ENCODE measurements at places on chromosomes 2 and 18.

- H3K4me3 ChIP-seq, result no peak overlapping the region
- H3K36me3 ChIP-seq, result peaks cover 10% of the 10 kb centered on the region
- peaks cover 10% of the 10 kb centered on the region for H3K4me1 ChIP-seq
These were observed 79.5 kb downstream of the POLR1A start for GRCh38 chr2:86025976-86026743.

DNA sequence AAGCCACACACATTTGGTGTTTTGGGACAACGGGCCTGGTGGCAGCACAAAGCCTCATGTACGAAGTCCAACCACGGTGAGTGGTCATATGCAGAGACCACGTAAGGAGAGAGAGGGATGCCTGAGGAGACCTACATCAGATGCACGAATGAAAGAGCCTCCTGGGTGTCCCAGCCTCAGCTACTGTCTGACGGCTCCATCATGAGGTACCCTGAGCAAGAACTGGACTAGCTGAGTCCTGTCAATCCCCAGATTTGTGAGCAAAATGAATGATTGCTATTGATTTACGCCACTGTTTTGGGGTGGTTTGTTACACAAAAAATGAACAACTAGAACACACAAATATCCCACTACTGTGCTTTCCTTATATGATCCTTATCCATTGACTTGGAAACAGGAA lies 275.7 kb upstream of the KYNU start:
- H3K36me3 ChIP-seq, result no peaks in the 10 kb centered on the region
- no peak overlapping the region for H3K4me3 ChIP-seq
- no peaks in the 10 kb centered on the region for H3K4me1 ChIP-seq
- H3K27ac ChIP-seq, result no peak overlapping the region

GRCh38 chr18:45900623-45901022 lies 66.5 kb downstream of the EPG5 start:
- H3K36me3 ChIP-seq, result peaks cover 24% of the 10 kb centered on the region
- H3K4me1 ChIP-seq, result no peaks in the 10 kb centered on the region
- no peak overlapping the region for H3K4me3 ChIP-seq
- H3K27ac ChIP-seq, result no peak overlapping the region

DNA sequence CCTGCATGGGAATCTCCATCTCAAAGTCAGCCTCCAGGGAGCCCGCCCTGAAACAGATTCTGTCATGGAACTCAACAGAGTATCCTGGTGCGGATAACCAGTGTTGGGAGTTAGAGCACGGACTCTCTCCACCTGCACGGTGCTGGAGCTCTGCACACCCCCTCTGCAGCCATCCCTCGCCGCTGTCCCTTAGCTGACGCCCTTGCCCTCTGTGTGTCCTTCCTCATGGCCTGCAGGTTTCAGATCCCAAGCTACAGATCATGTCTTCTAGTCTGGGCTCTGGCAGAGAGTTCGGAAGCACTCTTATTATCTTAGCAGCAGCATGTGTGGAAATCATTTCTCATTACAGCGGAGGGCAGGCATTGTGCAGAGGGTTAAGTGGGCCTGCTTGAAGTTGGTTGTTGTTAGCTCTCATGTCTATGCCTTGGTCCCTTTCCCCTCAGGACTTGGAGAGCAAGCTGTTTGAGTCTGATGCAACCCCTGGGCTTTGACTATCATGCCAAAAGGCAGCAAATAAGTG lies 26.0 kb downstream of the TMEM127 start:
- H3K36me3 ChIP-seq, result no peaks in the 10 kb centered on the region
- peak overlapping the region; percentile 88 for H3K27ac ChIP-seq
- no peaks in the 10 kb centered on the region for H3K27me3 ChIP-seq
- H3K4me1 ChIP-seq, result peaks cover 24% of the 10 kb centered on the region

- H3K36me3 ChIP-seq, result peaks cover 9% of the 10 kb centered on the region
- H3K4me3 ChIP-seq, result no peak overlapping the region
- no peaks in the 10 kb centered on the region for H3K4me1 ChIP-seq
- no peak for DNase-seq
These were observed 638.0 kb upstream of the ZEB2 start for GRCh38 chr2:145157741-145158591.

GRCh38 chr2:111116843-111117597 lies 3.7 kb upstream of the BCL2L11 start:
- H3K36me3 ChIP-seq, result no peaks in the 10 kb centered on the region
- peaks cover 47% of the 10 kb centered on the region for H3K4me1 ChIP-seq
- H3K27ac ChIP-seq, result peak overlapping the region; percentile 62
- H3K27me3 ChIP-seq, result peaks cover 40% of the 10 kb centered on the region
- peak overlapping the region; percentile 93 for H3K4me3 ChIP-seq

- H3K27me3 ChIP-seq, result no peaks in the 10 kb centered on the region
- H3K4me1 ChIP-seq, result peaks cover 36% of the 10 kb centered on the region
- peak overlapping the region; percentile 66 for H3K4me3 ChIP-seq
- no peak overlapping the region for H3K27ac ChIP-seq
These were observed 3.2 kb downstream of the UBXN4 start for GRCh38 chr2:135744760-135745314.

DNA sequence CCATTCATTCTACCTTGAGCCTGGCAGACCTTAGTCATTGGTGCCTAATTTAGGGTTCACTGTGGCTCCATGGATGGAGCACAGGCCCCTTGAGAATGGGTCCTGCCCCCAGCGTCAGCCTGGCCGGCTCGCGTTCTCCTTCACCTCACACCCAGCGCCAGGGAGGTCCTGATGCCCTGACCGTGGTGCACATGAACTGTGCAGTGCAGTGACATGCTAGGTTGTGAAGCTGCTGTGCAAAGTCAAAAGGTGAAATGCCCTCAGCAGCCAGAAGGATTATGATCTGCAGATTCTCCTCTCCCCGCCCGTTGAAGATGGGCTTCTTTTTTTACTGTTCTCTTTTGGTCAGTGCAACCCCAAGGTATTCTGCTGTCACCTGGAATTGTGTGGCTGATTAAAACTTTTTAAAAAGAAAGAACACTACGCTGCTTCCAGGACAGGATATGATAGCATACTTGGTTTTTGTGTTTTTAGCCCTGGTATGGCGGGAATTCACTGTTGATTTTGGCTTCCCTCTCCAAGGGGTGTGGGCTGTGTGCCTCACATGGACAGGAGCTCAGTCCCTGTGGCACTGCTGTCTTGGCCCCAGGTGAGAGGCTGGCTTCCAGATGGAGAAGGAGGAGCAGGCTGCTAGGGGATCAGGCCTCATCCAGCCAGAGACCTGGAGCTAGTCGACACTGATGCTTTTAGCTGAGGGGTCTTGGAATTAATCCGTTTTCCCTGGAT lies 49.4 kb upstream of the MCFD2 start:
- H3K4me1 ChIP-seq, result peaks cover 40% of the 10 kb centered on the region
- H3K4me3 ChIP-seq, result no peak overlapping the region
- H3K36me3 ChIP-seq, result no peaks in the 10 kb centered on the region
- H3K27ac ChIP-seq, result peak overlapping the region; percentile 64
- DNase-seq, result no peak
- no peaks in the 10 kb centered on the region for H3K27me3 ChIP-seq

- H3K4me3 ChIP-seq, result no peak overlapping the region
- H3K27ac ChIP-seq, result no peak overlapping the region
- peaks cover 7% of the 10 kb centered on the region for H3K36me3 ChIP-seq
- H3K4me1 ChIP-seq, result peaks cover 26% of the 10 kb centered on the region
- H3K27me3 ChIP-seq, result peaks cover 48% of the 10 kb centered on the region
- DNase-seq, result no peak
These were observed 233.1 kb downstream of the HAUS1 start for GRCh38 chr18:46337271-46337670.

GRCh38 chr2:132902626-132903025 lies 232.6 kb upstream of the LYPD1 start:
- no peak for DNase-seq
- no peaks in the 10 kb centered on the region for H3K27me3 ChIP-seq
- H3K4me3 ChIP-seq, result no peak overlapping the region
- H3K27ac ChIP-seq, result no peak overlapping the region
- H3K4me1 ChIP-seq, result no peaks in the 10 kb centered on the region
- H3K36me3 ChIP-seq, result no peaks in the 10 kb centered on the region

DNA sequence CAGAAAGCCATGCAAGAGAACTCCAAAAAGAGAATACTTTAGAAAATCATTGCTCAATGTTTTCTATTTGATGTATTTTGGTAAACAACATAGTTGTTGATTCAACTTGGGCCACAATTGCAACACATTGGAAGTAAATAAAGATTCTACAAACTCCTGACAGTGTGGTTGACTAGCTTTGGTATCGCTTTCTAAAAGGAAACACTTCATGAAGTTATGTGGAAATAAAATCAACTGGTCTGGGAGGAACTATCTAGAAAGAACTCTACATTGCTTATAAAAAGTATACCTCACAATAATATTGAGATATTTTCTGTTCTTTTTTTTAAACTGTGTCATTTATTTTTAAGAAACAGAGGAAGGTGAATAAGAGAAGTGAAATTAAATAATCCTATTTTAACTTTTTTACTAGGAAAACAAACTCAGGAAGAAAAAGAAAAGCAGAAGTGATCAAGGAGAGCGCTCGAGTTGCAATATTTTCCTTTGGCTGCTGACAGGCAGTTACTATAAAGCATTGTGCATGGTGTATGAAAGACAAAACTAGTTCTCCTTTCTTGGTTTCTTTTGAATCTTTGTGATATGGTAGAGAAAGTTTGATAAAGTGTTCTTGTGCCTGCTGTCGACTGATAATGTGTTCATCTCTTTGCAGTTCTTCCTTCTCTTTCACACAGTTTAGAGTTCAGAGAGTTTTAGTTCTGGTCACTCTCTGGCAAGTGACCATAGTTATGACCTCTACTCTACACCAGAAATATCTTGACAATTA lies 3.0 kb downstream of the DHRS9 start:
- H3K36me3 ChIP-seq, result no peaks in the 10 kb centered on the region
- peaks cover 21% of the 10 kb centered on the region for H3K4me1 ChIP-seq
- peak; percentile 29 for DNase-seq
- H3K27ac ChIP-seq, result no peak overlapping the region
- H3K27me3 ChIP-seq, result no peaks in the 10 kb centered on the region
- H3K4me3 ChIP-seq, result peak overlapping the region; percentile 74

GRCh38 chr18:39793609-39794008 lies 2161.4 kb upstream of the PIK3C3 start:
- no peaks in the 10 kb centered on the region for H3K4me1 ChIP-seq
- H3K27me3 ChIP-seq, result no peaks in the 10 kb centered on the region
- H3K4me3 ChIP-seq, result no peak overlapping the region
- no peak for DNase-seq

- H3K27me3 ChIP-seq, result peaks cover 14% of the 10 kb centered on the region
- H3K36me3 ChIP-seq, result no peaks in the 10 kb centered on the region
- H3K27ac ChIP-seq, result no peak overlapping the region
- peaks cover 27% of the 10 kb centered on the region for H3K4me1 ChIP-seq
These were observed 78.9 kb upstream of the SMAD7 start for GRCh38 chr18:49029628-49030027.

GRCh38 chr2:117349687-117350086 lies 464.8 kb upstream of the DDX18 start:
- no peak for DNase-seq
- no peak overlapping the region for H3K27ac ChIP-seq
- no peaks in the 10 kb centered on the region for H3K36me3 ChIP-seq
- H3K4me3 ChIP-seq, result no peak overlapping the region
- H3K4me1 ChIP-seq, result no peaks in the 10 kb centered on the region

GRCh38 chr2:117086174-117086942 lies 728.1 kb upstream of the DDX18 start:
- no peak for DNase-seq
- no peaks in the 10 kb centered on the region for H3K27me3 ChIP-seq

DNA sequence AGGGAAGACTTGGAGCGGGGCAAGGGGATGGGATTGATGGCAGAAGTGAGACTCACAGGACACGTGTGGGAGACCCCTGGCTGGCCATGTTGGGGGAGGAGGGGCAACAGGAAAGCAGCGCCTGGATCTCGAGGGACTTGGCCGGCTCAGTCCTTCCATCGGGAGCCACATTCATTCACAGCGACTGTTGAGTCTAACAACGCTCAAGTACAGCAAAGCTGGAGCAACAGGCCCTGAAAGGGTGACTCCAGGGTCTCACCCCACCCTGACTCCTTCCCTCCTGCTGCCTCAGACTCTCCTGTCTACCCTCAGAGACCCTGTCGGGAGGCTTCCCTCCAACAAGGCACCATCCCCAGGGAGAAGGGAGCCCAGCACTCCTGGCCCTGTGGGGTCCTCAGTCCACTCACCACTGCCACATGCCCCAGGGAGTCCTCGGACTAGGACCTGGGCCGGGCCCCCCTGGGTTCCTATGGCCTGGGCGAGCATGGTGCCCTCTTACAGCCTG lies 14.8 kb upstream of the ALPI start:
- H3K36me3 ChIP-seq, result no peaks in the 10 kb centered on the region
- H3K4me3 ChIP-seq, result no peak overlapping the region

GRCh38 chr2:61055557-61055956 lies 10.1 kb upstream of the SANBR start:
- no peaks in the 10 kb centered on the region for H3K27me3 ChIP-seq
- no peak overlapping the region for H3K27ac ChIP-seq
- H3K4me1 ChIP-seq, result no peaks in the 10 kb centered on the region
- no peaks in the 10 kb centered on the region for H3K36me3 ChIP-seq
- DNase-seq, result no peak
- no peak overlapping the region for H3K4me3 ChIP-seq

GRCh38 chr2:217756375-217757107 lies 246.3 kb downstream of the TNS1 start:
- H3K27me3 ChIP-seq, result peaks cover 68% of the 10 kb centered on the region
- no peaks in the 10 kb centered on the region for H3K4me1 ChIP-seq
- H3K36me3 ChIP-seq, result peaks cover 3% of the 10 kb centered on the region
- DNase-seq, result peak; percentile 12
- peak overlapping the region; percentile 63 for H3K4me3 ChIP-seq

DNA sequence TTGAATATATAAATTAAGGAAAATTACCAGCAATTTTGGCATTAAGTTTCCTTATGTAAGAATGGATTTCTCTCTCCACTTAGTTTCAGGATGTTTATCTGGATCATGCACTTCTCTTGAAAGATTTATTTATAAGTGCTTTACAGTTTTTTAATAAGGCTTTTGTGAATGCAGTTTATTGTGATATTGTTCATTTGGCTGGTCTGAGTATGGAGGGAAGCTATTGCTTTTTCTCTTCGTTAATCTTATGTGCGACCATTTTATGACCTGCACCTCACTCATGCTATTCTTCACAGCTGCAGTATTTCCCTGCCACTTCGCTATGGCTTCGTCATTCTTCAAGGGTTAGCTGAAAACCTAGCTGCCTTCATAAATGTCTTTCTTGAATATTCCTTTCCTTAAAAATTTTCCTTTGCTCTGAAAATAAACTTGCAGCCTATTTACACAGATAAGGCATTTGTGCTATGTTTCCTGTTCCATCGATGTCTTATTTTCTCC lies 233.4 kb downstream of the SOCS6 start:
- no peaks in the 10 kb centered on the region for H3K4me1 ChIP-seq
- no peak overlapping the region for H3K4me3 ChIP-seq
- H3K36me3 ChIP-seq, result no peaks in the 10 kb centered on the region
- DNase-seq, result no peak
- H3K27me3 ChIP-seq, result no peaks in the 10 kb centered on the region

DNA sequence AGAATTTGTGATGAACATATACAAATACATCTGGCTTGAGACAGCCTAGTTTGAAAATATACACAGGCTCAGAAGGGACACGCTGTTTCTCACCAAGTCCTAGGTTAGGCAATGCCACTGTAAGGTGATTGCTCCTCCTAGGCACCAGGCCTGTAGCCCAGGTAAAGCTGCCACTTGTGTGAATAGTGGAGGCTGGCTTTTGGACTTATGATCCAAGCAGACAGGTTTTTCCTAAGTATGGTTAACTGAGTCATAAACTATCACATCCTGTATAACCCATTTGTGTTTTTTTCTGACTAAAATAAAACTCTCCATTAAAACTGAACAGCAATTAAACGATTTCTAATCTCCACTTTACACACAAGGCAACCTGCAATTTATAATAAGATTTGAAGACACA lies 81.0 kb downstream of the SEMA4F start:
- H3K27me3 ChIP-seq, result peaks cover 30% of the 10 kb centered on the region
- no peak overlapping the region for H3K4me3 ChIP-seq
- DNase-seq, result no peak
- H3K27ac ChIP-seq, result no peak overlapping the region
- no peaks in the 10 kb centered on the region for H3K4me1 ChIP-seq
- H3K36me3 ChIP-seq, result peaks cover 11% of the 10 kb centered on the region
